ENCODE measurements at places on chromosomes 2 and 18. TPM values are rescaled to one million over a fixed set of nuclear protein-coding genes. Genes with fewer than 3 reads are reported as not detected.

The ALPP gene
- total RNA-seq = not detected

The PLA2R1 gene
- total RNA-seq = 1.5 TPM

The TRIM43 gene
- total RNA-seq = not detected

The CHST9 gene
- total RNA-seq = not detected

The RNF125 gene
- total RNA-seq = 0.30 TPM

The CTAGE1 gene
- not detected for total RNA-seq

The ANKRD30BL gene
- total RNA-seq = not detected

The ASIC4 gene
- not detected for total RNA-seq

The FASTKD2 gene
- total RNA-seq = 28.1 TPM

The B3GNT7 gene
- total RNA-seq = 0.50 TPM

The SLC16A14 gene
- total RNA-seq = 1.0 TPM

The SCN1A gene
- total RNA-seq = not detected

The CNDP1 gene
- 0.15 TPM for total RNA-seq

The D2HGDH gene
- total RNA-seq = 10.3 TPM

The LBH gene
- 6.7 TPM for total RNA-seq

All from bronchus fibroblast of lung (primary cell).